ENCODE measurements at places on chromosomes 2 and 18.

- no peak for DNase-seq
Measured at GRCh38 chr2:202821206-202822160, 50.1 kb downstream of the ICA1L start.

DNA sequence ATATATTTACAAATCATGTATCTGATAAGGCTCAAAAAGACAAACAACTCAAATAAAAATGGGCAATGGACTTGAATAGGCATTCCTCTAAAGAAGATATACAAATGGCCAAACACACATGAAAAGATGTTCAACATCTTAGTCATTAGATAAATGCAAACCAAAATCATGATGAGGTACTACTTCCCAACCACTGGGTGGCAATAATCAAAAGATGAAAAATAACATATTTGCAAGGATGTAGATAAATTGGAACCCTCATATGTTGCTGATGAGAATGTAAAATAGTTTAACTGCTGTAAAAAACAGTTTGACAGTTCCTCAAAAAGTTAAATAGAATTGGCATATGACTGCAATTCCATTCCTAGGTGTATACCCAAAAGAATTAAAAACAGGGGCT, 132.3 kb downstream of the TTC32 start:
- DNase-seq: no peak

DNA sequence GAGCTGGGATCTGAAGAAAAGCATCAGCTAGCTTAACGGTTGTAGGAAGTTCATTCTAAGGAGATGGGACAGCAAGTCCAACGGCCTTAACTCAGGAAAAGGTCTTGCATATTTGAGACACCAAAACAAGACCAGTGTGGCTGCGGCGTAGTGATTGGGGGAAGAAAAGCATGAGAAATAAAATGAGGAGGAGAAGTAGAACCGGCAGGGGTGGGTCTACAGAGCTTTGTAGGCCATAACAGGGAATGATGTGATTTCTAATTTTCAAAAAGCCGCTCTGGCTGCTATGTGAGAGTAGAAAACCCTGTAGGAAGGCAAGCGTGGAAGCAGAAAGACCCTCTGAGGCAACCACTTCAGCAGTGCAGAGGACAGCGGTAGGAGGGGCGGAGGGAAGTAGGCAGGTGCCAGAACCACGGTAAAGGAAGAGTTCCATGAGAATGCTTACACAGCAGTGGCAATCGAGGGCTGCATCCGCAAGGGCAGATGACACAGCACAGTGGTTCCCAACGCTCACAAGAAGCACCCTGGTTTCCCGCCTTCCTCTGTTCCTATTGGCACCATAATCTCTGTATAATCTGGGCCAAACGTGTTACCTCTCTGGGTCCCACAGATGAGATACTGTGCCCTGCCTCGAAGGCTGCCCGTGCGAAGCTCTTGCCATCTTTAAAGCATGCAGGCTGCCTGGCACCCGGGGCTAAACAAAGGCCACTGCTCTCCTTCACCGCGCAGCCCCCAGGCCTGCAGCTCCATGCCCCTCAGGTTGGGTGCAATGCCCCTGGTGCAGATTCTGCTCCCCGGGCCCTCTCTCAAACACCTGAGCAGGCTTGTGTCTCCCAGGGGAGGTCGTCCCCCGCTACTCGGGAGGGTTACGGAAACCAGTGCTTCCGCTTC, 795 bp downstream of the ANKRD39 start:
- DNase-seq: no peak

GRCh38 chr2:20106746-20107145, 55.3 kb upstream of the LAPTM4A start:
- DNase-seq: no peak
